Heart left ventricle (tissue), 16 donors: ENCODE measurements at places on chromosomes 11 and 22. TPM values are rescaled to one million over a fixed set of nuclear protein-coding genes. Genes with fewer than 3 reads are reported as not detected.
A peak's percentile ranks its signal among the peaks of the same experiment; 100 is the strongest.

DNA sequence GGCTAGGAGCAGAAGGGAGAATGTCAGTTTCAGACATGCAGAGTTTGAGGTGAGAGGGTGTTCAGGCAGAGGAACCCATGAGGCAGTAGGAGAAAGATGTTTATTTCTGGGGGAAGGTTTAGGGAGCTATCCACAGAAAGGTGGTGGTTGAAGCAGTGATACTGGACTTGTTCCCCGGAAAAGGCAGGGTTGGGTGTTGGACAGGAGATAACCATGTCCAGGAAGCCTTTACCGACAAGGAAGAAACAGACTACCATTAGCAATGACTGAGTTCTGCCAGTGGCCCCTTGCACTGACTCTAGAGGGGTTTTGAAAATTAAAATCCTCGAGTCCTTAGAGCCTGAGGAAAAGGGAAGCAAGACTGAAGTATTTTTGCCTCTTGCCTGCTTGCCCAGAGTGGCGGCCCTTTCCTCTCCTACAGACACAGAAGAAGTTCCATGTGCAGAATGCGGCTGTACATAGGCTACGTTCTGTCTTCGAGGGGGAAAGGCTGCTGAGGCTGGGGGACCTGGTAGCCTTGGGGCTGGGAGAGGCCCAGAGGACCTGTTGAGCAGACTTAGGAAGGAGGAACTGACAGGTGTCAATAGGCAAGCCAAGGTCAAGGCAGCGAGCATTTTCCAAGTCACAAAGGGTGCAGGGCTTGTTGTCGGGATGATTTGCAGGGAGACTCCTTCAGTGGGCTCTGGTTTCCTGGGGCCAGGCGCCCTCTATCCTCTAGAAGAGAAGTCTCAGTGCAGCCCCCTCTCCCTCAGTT lies 146.7 kb downstream of the LDLRAD3 start:
- no peak for DNase-seq

- no peak for DNase-seq
These were observed 99.9 kb upstream of the TBCEL start for GRCh38 chr11:120923866-120924508.

- no peak for DNase-seq
These were observed 172.7 kb downstream of the FAT3 start for GRCh38 chr11:92397221-92397755.

GRCh38 chr22:32339190-32340012 lies 18.3 kb upstream of the RFPL3 start:
- DNase-seq = no peak

DNA sequence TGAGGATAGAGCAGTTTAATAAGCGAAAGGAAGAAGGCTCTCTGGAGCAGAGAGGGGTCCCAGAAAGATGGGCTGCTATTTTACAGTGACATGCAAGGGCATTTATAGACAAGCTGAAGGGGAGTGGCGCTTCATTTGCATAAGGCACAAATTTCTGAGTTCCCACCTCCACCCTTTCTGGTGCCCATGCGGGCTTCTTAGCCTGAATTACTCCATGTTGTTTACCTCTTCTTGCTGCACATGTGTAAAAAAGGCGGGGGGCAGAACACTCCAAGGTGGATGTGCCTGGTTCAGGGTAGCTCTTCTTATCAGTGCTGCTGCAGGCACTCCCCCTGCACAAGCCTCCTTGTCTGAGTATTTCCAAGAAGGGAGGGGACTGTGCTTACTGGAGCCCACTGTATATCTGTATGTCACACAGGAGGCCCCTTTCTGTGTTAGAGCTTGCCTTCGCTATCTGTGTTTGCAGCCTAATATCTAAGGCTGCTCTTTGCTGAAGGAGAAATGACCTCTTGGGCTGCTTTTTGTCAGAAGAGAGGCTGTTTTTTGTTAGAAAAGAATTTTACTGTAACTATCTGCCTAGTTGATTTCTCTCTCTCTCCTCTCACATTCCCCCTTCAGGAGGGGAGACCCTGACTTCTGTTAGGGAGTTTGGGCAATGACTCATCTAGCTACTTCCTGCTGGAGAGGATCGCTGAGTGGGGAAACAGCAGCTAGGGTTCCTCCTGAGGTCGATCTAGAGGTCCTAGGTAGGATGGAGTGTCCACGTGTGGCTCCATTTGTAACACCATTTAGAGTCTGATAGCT lies 1057.0 kb upstream of the CNTN5 start:
- DNase-seq = no peak

DNA sequence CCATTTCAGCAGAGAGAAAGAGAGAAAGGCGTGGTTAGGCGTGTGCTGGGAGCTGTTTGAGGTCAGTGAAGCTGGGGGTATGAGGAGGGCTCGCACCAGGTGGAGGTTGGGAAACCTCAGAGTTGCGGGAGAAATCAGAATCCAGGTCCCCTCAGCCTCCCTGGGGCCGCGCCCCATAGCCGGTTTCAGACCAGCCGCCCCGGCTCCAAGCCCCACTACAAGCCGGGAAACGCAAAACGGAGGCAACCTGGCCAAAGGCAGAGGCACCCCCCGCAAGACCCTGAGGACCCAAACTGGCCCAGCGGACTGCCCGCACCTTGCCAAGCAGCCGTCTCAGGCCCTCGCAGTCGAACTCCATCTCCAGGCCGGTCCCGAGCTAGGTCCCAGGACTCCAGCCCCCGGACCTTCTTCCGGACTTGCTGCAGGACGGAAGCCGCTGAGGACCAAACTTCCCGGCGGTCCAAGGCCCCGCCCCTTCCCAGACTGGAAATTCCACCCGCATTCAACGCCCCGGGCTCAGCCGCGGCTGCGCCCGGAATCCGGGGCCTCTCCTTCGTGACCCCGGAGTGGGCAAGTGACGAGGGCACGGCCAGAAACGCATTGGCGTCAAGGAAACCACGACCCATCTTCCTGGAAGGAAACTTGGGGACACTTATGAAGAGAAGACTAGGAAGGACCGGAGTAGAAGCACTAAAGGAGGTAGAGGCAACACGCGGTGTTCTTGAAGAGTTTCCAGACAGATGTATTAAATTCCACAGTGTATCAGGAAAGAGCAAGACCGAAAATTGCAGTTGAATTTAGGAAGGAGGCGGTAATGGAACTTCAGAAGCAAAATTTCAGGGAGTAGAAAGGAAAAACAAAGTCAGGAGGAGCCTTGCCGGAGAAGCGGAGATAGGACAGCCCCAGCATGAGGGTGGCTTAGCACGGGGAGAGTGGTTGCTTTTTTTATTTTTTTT lies at the start of gene UEVLD:
Gene UEVLD, minus strand, starts transcription at position 438 of the 956 bp plus-strand sequence. Its CDS starts 80 bp downstream, at position 358.
- peak; percentile 94 for DNase-seq

GRCh38 chr11:95304777-95305176 lies 73.8 kb upstream of the SESN3 start:
- DNase-seq = no peak

- no peak for DNase-seq
These were observed 14.7 kb downstream of the TBC1D10A start for GRCh38 chr22:30312053-30312452.

RPS6KB2 gene
- total RNA-seq = 31.7 TPM

SEPTIN5 gene
- 106 TPM for total RNA-seq

YPEL4 gene
- 0.29 TPM for total RNA-seq

ELMOD1 gene
- total RNA-seq = 0.69 TPM

CCND1 gene
- total RNA-seq = 104 TPM
